RPMI8226 (cell line): ENCODE measurements at places on chromosomes 1 and 21.

GRCh38 chr1:55988963-55989452, 590.4 kb downstream of the PLPP3 start:
- no peak for DNase-seq

DNA sequence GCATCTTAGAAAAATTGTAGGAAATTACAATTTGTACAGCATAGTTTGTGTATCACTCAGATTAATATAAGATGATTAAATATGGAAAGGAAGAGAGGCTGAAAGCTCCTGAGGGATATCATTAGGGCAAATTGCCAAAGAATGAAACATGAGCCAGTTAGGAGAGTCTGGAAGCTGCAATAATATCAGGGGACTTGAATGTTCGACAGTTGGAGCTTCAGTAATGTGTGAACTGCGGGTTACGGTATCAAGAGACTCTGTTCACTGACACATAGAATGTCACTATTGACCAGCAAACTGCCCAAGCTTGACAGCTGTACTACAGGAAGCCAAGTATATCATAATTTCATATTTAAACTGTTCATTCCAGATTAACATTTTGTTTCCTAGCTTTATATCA, 157.2 kb downstream of the DENND1B start:
- no peak for DNase-seq

DNA sequence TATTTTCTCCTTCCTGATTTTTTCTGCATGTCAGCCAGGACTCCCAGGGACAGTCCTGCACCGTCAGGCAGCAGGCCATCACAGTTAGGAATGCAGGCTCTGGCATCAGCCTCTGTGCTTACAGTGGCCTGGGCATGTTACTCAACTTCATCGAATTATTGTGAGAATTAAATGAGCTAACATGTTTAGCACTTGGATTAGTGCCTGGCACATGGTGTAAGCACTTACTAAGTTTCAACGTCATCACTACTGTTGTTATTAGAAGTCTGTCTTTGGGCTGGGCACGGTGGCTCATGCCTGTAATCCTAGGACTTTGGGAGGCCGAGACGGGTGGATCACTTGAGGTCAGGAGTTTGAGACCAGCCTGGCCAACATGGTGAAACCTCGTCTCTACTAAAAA, 45.1 kb downstream of the SCCPDH start:
- no peak for DNase-seq

- no peak for DNase-seq
These were observed 16.9 kb downstream of the CRB1 start for GRCh38 chr1:197284966-197285365.

DNA sequence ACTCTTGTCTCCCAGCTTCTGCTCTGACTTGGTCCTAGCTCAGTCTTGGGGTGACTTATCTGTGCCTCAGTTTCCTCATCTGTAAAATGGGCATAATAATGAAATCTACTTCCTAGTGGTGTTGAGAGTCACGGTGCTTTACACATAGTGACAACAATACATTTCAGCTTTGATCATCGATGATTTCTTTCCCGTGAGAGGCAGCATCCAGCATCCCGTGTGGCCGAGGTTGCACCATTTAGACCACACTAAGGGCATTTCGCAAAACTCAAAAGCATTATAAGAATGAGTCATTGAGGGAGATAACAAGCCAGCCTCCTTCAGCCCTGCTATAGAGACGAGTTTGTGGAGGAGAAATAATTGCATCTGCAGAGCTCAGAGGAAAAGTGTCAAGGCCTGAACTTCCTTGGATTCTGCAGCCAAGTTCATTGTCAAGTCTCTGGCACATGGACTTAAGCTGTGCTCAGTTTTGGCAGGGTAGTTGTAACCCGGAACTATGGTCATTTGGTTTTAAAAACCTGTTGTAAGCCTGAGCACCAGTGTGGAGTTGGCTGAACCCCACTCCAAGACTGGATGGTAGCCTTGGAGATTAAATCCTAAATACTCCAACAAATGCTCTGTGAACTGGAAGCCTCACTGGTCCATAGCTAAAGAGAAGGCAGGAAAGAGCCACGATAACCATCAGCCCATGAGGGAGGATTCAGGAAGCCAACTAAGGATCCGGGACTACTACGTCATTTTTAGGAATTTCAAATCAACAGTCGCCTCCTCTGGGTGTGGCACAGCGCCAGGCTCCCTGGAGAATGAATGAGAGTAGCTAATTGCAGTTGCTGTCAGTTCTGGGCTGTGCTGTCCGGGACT, 64.2 kb downstream of the TCP10L start:
- no peak for DNase-seq

- no peak for DNase-seq
These were observed 6.6 kb downstream of the ZBTB18 start for GRCh38 chr1:244057474-244058385.

DNA sequence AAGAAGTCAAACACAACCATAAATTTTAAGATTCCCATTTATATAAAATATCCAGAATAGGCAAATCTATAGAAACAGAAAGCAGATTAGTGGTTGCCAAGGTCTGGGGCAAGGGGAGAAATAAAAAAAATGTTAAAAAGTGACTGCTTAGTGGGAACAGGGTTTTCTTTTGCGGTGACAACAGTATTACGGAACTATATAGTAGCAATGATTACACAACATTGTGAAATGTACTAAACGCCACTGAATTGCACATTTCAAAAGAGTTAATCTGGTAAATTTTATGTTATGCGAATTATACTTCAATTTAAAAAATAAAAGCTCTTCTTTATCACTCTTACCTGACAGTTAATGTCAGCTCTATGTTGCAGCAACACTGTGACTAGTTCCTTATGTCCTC, 105.2 kb downstream of the ACBD6 start:
- DNase-seq = no peak

DNA sequence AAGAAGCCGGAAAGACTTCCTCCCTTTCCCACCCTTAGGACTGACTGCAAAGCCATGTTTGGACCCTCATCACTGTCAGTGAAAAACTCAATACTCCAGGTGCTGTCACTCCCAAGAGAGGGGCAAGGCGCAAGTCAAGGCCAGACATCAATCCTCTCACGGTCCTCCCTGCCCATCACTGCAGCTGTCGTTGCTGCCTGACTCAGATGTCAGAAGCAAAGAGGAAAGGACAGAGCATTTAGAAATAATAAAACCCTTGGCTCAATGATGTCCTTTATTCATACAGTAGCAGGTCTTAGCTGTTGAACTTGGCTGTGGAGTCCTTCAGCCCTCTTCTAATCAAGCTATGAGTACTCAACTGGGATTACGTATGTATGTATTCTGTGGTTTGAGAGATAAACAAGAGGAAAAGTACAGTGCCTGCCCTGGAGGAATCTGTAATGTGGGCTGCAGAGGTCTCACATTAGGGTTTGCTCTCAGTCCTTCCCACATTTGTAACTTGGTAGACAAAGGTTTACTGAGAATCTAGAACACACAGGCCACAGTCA, 13.5 kb downstream of the SUSD4 start:
- no peak for DNase-seq
